ENCODE measurements at places on chromosomes 3 and 15.

DNA sequence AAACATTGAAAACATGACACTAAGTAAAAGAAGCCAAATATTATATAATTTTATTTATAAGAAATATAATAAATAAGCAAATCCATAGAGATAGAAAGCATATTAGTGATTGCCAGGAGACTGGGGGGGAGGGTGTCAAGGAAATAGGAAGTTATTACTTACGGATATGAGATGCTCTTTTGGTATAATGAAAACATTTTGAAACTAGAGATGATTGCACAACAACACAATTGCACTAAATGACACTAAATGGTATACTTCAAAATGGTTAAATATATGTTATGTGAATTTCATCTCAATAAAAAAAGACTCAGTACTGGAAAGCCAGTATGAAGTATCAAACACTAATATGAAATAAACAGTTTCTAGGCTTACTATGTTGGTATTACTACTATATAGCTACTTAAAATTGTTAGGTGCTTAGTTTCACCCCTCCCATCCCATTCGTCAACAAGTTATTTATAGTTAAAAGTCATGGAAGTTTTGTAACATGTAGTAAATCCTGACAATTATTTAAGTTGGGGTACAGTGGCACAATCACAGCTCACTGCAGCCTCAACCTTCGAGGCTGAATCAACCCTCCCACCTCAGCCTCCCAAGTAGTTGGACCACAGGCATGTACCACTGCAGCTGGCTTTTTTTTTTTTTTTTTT lies 43.7 kb downstream of the STAG1 start:
- no peak for ATAC-seq

GRCh38 chr15:40598126-40598525 lies 4.1 kb downstream of the KNL1 start:
- no peak for ATAC-seq

DNA sequence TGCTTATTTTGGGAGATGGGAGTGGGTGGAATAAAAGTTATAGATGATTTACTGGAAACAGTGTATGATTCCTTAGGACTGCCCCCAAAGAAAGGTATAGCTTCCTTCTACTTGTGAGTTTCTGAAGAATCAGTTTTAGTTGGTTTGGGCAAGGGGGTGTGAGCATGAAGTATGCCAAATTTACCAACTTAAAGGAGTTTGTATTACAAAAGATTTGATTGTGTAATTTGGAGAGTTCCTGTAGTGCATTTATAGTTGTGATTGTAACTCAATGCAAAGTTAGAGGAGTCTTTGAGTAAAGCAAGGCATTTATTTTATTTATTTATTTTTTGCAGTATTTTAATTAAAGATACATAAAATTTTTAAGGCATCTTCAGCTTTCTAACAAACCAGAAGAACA lies 42.8 kb downstream of the TSC22D2 start:
- no peak for ATAC-seq

- peak; percentile 6 for ATAC-seq
Observed at GRCh38 chr3:53182764-53183355, 21.9 kb downstream of the PRKCD start.

GRCh38 chr15:60076045-60076444 lies 71.9 kb downstream of the FOXB1 start:
- ATAC-seq: no peak

Measured in esophagus mucosa (tissue), 1 donor.